ENCODE measurements at places on chromosomes 6 and 20. TPM values are rescaled to one million over a fixed set of nuclear protein-coding genes. Genes with fewer than 3 reads are reported as not detected.

Gene SLA2
- 0.14 TPM for total RNA-seq

Gene ID1
- total RNA-seq, result 424 TPM

Gene LAMA4
- total RNA-seq, result 2.1 TPM

Gene LAMP5
- 1.4 TPM for total RNA-seq

Gene PPIL6
- total RNA-seq, result not detected

Gene FAM209B
- total RNA-seq, result 0.59 TPM

Gene ESF1
- 15.8 TPM for total RNA-seq
